Central memory CD8-positive, alpha-beta T cell (primary cell): ENCODE measurements at places on chromosomes 2 and 18.
A peak's percentile ranks its signal among the peaks of the same experiment; 100 is the strongest.

GRCh38 chr2:82825410-82826090 is 1633.5 kb downstream of the SUCLG1 start:
- DNase-seq, result no peak
- no peaks in the 10 kb centered on the region for H3K4me1 ChIP-seq
- no peaks in the 10 kb centered on the region for H3K27me3 ChIP-seq
- H3K27ac ChIP-seq, result no peak overlapping the region
- H3K4me3 ChIP-seq, result no peak overlapping the region

DNA sequence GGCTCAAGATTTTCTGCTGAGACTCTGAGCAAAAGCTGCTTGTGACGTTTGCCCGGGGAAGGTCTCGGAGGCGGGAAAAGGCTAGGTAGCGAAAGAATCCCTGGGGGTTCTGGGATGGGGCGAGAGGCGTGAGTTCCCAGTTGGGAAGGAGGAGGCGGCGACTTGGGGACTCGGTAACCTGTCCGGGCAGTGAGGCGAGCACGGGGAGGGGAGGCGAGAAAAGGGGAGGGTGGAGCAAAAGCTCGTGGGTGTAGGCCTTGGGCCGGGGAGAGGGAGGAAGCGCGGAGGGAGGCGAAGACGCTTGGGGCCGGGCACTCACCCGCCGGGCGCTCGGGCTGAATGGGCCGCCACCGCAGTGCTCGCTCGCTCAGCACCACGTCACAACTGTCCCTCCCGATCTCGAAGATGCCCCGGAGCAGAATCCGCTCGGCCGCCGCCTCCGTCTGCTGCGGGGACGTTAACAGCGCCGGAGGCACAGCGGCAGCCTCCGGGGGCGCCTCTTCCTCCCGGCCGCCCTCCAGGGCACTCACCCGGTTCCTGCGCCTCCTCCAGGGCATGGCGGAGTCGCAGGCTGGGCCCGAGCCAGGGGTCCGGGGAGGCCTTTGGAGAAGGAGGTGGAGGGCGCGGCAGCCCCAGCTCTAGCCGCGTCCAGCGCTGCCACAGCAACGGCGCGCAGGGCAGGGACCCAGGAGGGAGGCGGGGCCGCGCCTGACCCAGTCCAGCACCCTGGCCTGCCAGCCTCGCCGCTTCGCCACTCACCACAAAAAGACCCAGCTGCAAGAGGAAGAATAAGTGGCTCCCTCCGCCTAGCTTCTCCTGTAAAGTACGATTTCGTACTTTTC is at the start of gene CERKL:
Gene CERKL, minus strand, starts transcription at position 656 of the 842 bp plus-strand sequence. Its CDS starts 99 bp downstream, at position 557.
- no peaks in the 10 kb centered on the region for H3K36me3 ChIP-seq
- H3K27ac ChIP-seq, result no peak within 1 kb of the TSS
- peak within 1 kb of the TSS; percentile 70 for H3K4me3 ChIP-seq
- no peak for DNase-seq
- H3K4me1 ChIP-seq, result peaks cover 5% of the 10 kb centered on the region

GRCh38 chr18:22168360-22168921 is 948 bp upstream of the GATA6 start:
- peaks cover 30% of the 10 kb centered on the region for H3K36me3 ChIP-seq
- H3K27ac ChIP-seq, result no peak overlapping the region

- no peak overlapping the region for H3K27ac ChIP-seq
- peaks cover 2% of the 10 kb centered on the region for H3K36me3 ChIP-seq
- H3K4me1 ChIP-seq, result no peaks in the 10 kb centered on the region
- no peak overlapping the region for H3K4me3 ChIP-seq
- no peak for DNase-seq
Observed at GRCh38 chr18:73636355-73636754, 511.3 kb downstream of the FBXO15 start.

DNA sequence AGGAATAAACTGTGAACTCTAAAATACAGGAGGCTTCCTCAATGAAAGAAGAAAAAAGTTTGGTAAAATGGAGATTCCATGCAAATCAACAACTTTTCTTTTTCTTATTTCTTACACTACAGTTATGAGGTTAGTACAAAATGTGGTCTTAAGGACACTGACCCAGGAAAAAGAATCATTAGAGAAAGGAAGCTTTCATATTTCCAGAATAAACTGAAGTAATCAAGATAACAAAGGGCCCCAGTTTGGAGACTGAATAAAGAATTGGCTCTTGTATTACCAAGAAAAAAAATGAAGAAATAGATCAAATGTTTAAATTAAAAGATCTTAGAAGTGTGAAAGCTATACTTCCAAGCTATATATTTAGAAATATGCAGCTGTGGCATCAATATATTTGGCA is 72.3 kb downstream of the SLC66A3 start:
- H3K4me3 ChIP-seq, result no peak overlapping the region
- H3K27me3 ChIP-seq, result no peaks in the 10 kb centered on the region
- DNase-seq, result no peak
- no peak overlapping the region for H3K27ac ChIP-seq
- peaks cover 16% of the 10 kb centered on the region for H3K36me3 ChIP-seq

DNA sequence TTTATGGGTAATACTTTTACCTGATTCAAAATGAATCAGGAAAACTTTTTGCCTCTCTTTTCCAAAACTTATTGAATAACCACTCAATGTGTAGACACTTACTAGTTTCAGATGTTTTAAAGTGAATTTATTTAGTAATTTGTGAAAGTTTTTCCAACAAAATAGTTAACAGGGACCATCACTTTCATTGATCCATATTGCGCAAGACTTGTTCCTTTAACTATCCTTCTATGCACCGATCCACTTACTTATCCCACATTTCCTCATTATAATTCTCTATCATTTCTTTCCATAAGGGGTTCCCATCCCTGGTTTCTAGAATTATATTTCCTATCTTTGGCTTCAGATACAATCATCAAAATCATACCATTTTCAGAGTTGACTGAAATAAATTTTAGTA is 48.3 kb downstream of the CDH19 start:
- H3K36me3 ChIP-seq, result no peaks in the 10 kb centered on the region
- H3K4me1 ChIP-seq, result no peaks in the 10 kb centered on the region
- no peak overlapping the region for H3K4me3 ChIP-seq
- no peak for DNase-seq

GRCh38 chr18:47081578-47081977 is 46.2 kb upstream of the ELOA2 start:
- H3K36me3 ChIP-seq, result peaks cover 2% of the 10 kb centered on the region
- H3K27ac ChIP-seq, result no peak overlapping the region
- no peak overlapping the region for H3K4me3 ChIP-seq
- no peaks in the 10 kb centered on the region for H3K4me1 ChIP-seq
- DNase-seq, result no peak
- H3K27me3 ChIP-seq, result no peaks in the 10 kb centered on the region

DNA sequence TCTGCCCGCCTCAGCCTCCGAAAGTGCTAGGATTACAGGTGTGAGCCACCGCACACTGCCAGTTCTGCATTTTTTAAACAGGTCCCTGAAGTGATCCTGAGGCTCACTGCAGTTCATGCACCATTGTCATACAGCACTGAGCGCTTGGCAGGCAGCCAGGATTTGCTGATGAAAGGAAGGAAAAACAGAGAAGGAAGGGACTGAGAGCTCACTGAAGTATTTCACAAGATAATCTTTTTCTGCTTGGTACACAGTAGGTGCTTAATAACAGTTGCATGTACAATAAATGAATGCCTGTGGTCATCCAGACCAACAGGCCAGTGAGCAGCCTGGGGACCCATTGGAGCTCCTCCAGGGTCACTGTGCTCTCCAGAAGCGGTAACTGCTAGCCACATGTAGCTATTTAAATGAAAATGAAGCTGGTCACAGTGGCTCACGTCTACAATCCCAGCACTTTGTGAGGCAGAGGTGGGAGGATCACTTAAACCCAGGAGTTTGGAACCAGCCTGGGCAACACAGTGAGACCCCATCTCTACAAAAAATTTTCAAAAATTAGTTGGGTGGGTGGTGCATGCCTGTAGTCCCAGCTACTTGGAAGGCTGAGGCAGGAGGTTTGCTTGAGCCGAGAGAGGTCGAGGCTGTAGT is 33.1 kb upstream of the SMAD7 start:
- H3K36me3 ChIP-seq, result no peaks in the 10 kb centered on the region
- no peak for DNase-seq
- no peak overlapping the region for H3K27ac ChIP-seq
- no peaks in the 10 kb centered on the region for H3K27me3 ChIP-seq
- no peak overlapping the region for H3K4me3 ChIP-seq
- H3K4me1 ChIP-seq, result peaks cover 19% of the 10 kb centered on the region

- peaks cover 2% of the 10 kb centered on the region for H3K36me3 ChIP-seq
- H3K27me3 ChIP-seq, result peaks cover 18% of the 10 kb centered on the region
- H3K4me1 ChIP-seq, result no peaks in the 10 kb centered on the region
- no peak overlapping the region for H3K27ac ChIP-seq
- DNase-seq, result no peak
Observed at GRCh38 chr2:221392228-221392881, 179.7 kb downstream of the EPHA4 start.

GRCh38 chr2:81304154-81304830 is 999.7 kb upstream of the LRRTM1 start:
- H3K4me1 ChIP-seq, result no peaks in the 10 kb centered on the region
- no peak for DNase-seq
- no peaks in the 10 kb centered on the region for H3K36me3 ChIP-seq
- no peaks in the 10 kb centered on the region for H3K27me3 ChIP-seq

DNA sequence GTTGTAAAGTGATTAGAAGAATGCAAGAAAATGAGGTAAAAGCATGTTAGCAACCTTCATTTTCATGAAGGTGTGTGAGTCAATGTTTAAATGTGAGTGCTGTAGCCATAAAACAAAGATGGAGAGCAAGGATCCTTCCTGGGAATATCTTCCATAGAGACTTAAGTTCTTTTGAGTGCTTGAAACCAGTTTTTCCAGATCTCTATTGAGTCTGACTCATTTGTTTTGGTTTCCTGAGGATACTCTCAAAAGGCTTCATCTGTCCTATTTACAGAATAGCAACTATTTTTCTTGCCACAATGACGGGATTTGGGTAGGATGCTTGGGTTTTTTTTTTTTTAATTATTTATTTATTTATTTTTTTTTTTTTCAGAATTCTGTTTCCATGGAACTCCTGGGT is 45.9 kb upstream of the ASB1 start:
- no peaks in the 10 kb centered on the region for H3K27me3 ChIP-seq
- no peak overlapping the region for H3K27ac ChIP-seq
- H3K4me3 ChIP-seq, result no peak overlapping the region
- no peak for DNase-seq
- H3K4me1 ChIP-seq, result peaks cover 23% of the 10 kb centered on the region
- H3K36me3 ChIP-seq, result peaks cover 5% of the 10 kb centered on the region

- H3K27ac ChIP-seq, result no peak overlapping the region
- peaks cover 13% of the 10 kb centered on the region for H3K36me3 ChIP-seq
- peak overlapping the region; percentile 70 for H3K4me3 ChIP-seq
- H3K27me3 ChIP-seq, result no peaks in the 10 kb centered on the region
Observed at GRCh38 chr18:75215663-75216062, 5.1 kb downstream of the TSHZ1 start.

DNA sequence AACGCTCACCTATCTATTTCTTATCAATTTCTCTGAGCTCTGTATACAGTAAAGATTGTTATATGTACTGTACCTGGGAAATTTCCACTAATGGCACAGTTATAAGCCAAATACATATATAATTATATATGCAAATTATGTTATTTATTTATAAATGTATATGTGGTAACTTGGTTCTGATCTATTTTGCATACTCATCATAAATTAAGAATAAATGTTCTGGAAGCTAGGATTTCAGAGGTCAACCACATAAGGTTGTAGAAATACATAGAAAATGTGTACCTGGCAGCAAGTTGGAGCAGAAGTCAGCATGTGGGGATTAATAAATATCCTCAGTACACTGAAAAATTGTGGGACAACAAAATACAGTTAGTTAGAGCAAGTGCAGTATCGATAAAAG is 353.7 kb upstream of the ZNF521 start:
- H3K4me3 ChIP-seq, result no peak overlapping the region
- no peak for DNase-seq
- H3K27ac ChIP-seq, result no peak overlapping the region

- H3K27ac ChIP-seq, result no peak overlapping the region
- peaks cover 35% of the 10 kb centered on the region for H3K27me3 ChIP-seq
- H3K4me1 ChIP-seq, result no peaks in the 10 kb centered on the region
- no peak overlapping the region for H3K4me3 ChIP-seq
- no peaks in the 10 kb centered on the region for H3K36me3 ChIP-seq
- DNase-seq, result no peak
Observed at GRCh38 chr2:173048897-173049661, 26.6 kb upstream of the MAP3K20 start.

- no peak overlapping the region for H3K4me3 ChIP-seq
- peaks cover 5% of the 10 kb centered on the region for H3K4me1 ChIP-seq
- no peaks in the 10 kb centered on the region for H3K36me3 ChIP-seq
- peaks cover 22% of the 10 kb centered on the region for H3K27me3 ChIP-seq
- no peak for DNase-seq
Observed at GRCh38 chr2:205706769-205707381, 24.6 kb downstream of the NRP2 start.

- no peaks in the 10 kb centered on the region for H3K36me3 ChIP-seq
- H3K27me3 ChIP-seq, result no peaks in the 10 kb centered on the region
- no peak overlapping the region for H3K4me3 ChIP-seq
- DNase-seq, result no peak
- no peaks in the 10 kb centered on the region for H3K4me1 ChIP-seq
Observed at GRCh38 chr2:5365871-5366461, 326.2 kb upstream of the SOX11 start.

DNA sequence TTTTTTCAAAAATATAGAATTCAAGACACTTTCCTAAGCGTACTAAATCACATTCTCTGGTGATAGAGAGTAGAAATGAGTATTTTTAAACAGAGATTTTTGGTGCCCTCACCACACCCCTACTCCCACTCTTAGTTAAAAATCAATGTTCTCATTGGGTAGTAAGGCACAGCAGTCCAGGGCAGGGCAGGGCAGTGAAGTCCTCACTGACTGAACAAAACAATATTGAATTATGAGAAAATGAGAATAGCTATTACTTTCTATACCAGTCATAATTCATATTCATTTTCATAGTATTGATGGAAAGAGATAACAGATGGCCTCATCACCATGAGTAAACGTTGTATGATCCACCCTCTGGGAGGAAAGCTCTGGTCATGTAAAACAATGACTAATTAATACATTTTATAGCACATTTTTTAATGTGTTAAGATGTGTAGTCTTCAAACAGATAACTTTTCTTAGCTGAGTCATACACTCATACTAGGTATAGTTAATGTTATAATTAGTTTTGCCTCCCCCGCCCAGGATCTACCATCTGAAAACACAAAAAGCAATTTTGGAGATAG is 686.1 kb downstream of the KCNJ3 start:
- H3K4me3 ChIP-seq, result no peak overlapping the region
- no peaks in the 10 kb centered on the region for H3K4me1 ChIP-seq
- H3K27me3 ChIP-seq, result no peaks in the 10 kb centered on the region
- no peak overlapping the region for H3K27ac ChIP-seq
- no peaks in the 10 kb centered on the region for H3K36me3 ChIP-seq
- DNase-seq, result no peak
